Glomerular endothelial cell (primary cell): ENCODE measurements at places on chromosomes 6 and 20. TPM values are rescaled to one million over a fixed set of nuclear protein-coding genes. Genes with fewer than 3 reads are reported as not detected.

DNA sequence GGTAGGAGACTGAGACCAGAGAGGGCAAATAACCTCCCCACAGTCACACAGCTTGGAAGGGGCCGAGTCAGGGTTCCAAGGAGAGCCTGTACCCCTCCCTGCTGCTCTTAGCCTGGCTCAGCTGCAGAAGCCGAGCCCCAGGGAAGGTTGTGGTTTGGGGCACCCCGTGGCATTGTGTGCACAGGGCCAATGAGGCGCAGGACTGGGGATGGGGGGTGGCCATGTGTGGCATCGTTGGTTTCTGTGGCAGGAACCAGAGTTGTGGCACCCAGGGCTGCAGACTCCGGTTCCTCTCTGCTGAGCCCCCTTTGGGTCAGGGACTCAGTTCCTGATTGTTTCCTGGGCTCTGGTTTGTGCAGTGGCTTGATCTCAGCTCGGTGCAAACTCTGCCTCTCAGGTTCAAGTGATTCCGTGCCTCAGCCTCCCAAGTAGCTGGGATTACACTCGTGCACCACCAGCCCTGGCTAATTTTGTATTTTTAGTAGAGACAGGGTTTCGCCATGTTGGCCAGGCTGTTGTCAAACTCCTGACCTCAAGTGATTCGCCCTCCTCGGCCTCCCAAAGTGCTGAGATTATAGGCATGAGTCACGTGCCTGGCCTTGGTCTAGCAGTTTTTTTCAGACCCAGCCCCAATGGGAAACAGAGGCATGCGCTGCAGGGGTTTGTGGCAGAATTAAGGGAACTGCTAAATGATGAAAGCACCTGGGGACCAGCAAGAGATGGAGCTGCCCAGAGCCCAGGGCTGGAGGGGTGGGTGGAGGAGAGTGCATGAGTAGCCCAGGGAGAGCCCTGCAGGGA lies 221.0 kb upstream of the SULF2 start:
- DNase-seq, result no peak

The TCF21 gene
- 0.41 and 0.44 TPM in 2 replicates for total RNA-seq

The GSS gene
- total RNA-seq, result 58.6 and 69.8 TPM in 2 replicates

GRCh38 chr6:28345201-28345600 lies 4.5 kb upstream of the ZKSCAN3 start:
- DNase-seq, result no peak

The SLC16A10 gene
- total RNA-seq, result 0.29 TPM in 1 of 2 replicates, not detected in the other

The EPPIN gene
- total RNA-seq, result not detected in 2 replicates

DNA sequence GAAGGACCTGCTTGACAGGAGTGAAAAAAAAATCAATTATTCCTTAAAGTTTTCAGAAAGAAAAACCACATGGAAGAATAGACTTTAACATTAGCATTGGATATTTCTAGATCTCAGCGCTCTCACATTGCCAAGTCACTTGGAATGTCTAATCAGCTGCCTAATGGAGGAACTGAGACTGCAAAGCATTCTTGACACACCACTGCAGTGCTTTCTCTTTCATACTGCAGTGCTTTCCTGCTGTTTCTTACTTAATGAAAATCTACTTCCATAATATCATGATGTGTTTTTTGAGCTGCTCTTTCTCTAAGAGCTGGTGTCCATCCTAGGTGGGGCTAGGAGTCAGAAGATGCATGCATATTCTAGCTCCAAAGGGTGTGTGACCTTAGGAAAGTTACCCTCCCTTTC lies 20.4 kb upstream of the MCM3 start:
- DNase-seq, result no peak

GRCh38 chr20:10527781-10528180 lies 92.7 kb downstream of the SLX4IP start:
- no peak for DNase-seq

GRCh38 chr6:78850621-78851020 lies 16.7 kb upstream of the IRAK1BP1 start:
- no peak for DNase-seq

The TFAP2C gene
- 0.10 and 0.35 TPM in 2 replicates for total RNA-seq

GRCh38 chr6:161804838-161805237 lies 531.0 kb upstream of the AGPAT4 start:
- DNase-seq, result no peak

DNA sequence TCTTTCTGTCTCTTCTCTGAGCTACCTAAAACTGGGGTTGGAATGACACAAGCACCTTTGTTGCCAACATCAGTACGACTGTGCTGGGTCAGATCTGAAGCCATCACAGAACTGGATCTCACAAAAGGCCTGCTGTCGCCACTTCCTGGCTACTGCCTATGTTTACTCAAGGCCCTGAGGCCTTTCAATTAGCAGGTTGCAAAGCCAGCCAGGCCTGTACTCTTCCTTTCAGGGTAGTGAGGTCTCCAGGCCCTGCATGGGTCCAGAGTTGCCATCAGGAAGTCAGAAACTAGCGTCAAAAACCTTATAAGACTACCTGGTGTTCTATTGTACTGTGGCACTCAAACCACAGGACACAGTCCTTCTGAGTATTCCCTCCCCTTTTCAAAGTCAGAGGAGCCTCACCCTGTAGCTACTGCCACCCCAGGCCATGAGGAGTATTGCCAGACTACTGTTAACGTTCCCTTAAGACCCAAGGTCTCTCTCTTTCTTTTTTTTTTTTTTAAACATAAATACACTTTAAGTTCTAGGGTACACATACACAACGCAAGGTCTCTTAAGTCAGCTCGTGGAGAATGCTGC lies 937.4 kb upstream of the GJE1 start:
- DNase-seq, result no peak
